AG10803 (cell line): ENCODE measurements at places on chromosomes 12 and 14.

DNA sequence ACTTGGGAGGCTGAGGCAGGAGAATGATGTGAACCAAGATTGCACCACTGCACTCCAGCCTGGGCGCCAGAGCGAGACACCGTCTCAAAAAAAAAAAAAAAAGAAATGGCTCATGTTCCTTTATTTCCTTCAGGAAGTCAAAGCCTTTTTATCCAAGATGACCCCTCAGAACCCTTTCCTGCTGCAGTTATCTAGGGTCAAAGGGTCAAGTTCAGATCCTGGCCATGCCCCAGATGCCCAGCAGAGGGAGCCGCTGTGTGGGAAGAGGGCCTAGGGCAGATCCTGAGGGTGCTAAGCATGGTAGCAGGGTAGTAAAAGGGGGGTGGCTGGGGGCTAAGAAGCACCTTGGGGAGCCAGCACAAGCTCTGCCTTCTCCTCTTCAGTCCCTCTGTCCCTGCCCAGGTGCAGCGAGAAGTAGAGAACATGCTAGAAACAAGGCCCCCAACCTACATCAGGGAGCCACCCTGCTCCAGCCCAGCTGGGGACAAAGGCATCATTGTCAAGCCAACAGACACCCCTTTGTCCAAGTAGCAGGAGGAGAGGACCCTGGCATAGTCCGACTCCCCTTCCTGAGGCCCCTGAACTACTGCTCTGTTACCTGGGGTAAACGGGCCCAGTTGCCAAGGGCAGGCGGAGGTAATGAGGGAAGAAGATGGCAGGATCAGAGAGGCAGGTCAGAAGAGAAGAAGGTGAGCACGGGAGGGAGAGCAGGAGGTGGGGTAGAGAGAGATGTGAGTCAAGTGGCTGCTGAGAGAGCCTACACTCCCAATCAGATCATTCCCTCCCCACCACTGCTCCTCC lies 6.5 kb downstream of the NFE2 start:
- DNase-seq = peak; percentile 30

- DNase-seq = no peak
Measured at GRCh38 chr14:23942587-23942986, 11.0 kb upstream of the DHRS4 start.

- no peak for DNase-seq
Measured at GRCh38 chr12:65822732-65823512, 1.4 kb upstream of the HMGA2 start.

GRCh38 chr12:1083151-1083888 lies 92.3 kb downstream of the ERC1 start:
- no peak for DNase-seq

- no peak for DNase-seq
Measured at GRCh38 chr12:40648519-40648918, 43.7 kb upstream of the CNTN1 start.

DNA sequence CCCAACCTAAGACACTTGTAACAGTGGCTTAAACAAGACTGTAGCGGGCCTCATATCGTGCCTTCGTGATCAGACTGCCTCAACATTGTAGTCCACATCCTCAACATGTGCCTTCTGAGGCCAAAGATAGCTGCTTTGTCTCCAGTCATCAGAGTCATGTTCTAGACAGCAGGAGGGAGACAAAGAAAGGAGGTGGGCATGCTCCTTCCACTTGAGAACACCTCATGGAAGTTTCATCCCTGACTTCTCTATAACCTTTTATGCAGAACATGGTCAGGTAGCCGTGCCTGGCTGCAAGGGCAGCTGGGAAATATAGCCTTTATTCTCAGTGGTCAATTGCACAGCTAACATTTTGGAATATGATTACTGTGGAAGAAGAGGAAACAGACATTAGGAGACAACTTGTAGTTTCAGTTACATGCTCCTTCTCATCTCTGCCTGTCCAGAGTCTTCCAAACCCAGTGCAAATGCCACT lies 25.3 kb upstream of the DHRS2 start:
- no peak for DNase-seq

GRCh38 chr12:4174417-4174816 lies 99.1 kb upstream of the CCND2 start:
- no peak for DNase-seq
